ENCODE measurements at places on chromosomes 1 and 21.
A peak's percentile ranks its signal among the peaks of the same experiment; 100 is the strongest.

- DNase-seq: no peak
Measured at GRCh38 chr1:112457241-112457640, 51.5 kb upstream of the WNT2B start.

DNA sequence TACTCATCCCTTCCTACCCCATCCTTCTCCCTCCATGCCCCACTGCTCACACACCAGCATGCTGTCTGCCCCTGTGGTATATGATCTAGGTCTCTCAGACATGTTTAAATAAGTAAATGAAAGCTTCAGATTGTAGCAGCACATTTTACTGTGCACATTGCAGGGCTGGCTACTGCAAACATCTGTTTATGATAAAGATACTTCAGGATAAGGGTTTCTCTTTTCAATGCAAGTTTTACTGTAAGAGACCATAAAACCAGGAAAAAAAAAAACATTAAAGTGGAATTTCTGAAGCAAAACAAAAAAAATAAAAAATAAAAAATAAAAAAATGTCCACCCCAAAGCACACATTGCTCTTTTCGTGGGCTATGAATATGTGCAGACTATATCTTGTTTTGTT is 184.4 kb downstream of the USH2A start:
- DNase-seq: no peak

- peak; percentile 16 for DNase-seq
Measured at GRCh38 chr1:179228783-179229213, 679 bp downstream of the ABL2 start.

- DNase-seq: peak; percentile 20
Measured at GRCh38 chr21:37073417-37074196, 553 bp downstream of the TTC3 start.

DNA sequence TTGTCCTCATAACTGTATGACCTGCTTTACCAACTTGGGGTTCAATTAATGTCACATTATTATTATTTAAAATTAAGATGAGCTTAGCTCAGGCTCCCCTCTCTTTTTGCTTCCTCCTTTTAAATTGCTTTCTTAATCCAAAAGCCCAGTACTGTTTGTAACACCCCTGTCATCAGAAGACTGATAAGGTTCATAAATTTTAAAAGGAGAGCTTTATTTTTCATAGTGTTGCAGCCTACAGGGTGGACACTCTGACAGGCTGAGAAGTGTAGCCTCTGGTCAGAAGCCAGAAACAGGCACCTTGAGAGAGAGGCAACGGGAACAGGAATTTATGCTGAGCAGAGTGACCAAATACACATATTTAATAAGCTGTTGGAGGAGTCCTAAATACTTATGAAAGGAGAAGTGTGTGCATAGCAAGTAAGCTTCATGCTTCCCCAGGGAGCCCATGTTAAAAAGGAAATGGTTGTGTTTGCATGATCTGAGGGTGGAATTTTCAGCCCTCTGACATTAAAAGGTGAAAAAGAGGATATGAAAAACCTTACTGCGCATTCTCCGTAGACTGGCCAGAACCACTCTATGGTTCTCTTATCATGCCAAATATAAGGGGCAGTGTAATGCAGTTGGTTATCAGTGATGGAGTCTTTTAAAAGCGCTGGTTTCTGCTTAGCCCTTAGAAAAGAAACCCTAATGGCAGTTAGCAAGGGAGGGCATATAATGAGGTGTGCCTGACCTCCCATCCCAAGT is 30.5 kb upstream of the FGGY start:
- no peak for DNase-seq

DNA sequence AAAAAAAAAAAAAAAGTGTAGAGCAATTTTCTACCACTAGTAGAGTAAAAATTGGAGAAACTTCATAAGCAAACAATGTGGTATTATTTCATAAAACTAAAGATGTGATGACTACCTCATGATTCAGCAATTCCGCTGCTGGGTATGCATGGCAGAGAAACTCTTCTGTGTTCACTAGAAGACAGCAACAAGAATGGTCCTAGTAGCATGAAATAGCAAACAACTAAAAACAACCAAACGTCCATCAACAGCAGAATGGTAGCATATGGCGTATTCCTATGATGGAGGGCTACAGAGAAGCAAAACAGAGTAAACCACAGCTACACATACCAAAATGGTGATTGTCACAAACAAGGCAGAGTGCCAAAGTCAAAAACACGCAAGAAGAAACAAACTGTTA is 18.9 kb downstream of the HTR1D start:
- DNase-seq: no peak

- no peak for DNase-seq
Measured at GRCh38 chr1:15177710-15178166, 24.2 kb downstream of the TMEM51 start.

DNA sequence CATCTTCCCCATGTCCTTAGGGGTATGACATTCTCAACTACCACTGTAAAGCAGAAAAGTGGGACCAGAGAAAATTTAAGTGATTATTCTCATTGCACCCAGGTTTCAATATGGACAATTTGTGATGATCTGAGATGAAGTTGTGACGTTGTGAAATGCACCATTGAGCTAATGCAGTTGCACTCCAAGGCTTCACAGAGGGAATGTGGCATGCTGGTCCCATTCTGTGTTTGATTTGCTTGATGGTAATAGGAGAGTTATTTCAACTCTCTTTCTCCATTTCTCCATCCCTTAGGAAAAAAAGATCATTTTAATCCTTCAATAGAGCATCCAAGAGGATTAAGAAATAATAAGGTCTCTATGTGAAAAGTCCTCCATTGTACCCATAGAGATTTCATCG is 136.6 kb downstream of the SLC30A10 start:
- no peak for DNase-seq

DNA sequence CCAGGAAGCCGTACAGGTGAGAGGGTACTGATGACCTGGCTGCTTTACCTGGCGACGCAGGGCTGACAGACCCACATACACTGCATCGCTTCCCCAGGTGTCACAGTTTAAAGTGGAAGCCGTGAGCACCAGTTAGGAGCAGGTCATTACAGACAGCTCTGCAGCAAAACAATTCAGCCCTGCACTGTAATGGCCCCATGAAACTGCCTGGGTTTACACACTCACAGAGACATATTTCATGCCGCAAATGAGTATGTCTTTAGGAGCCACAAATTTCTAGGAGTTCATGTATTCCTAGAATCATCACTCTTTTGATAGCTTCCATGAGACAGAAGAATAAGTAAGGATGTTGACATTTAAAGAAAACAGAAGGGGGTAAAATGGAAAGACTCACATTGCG is 723.1 kb downstream of the MATN1 start:
- DNase-seq: no peak

DNA sequence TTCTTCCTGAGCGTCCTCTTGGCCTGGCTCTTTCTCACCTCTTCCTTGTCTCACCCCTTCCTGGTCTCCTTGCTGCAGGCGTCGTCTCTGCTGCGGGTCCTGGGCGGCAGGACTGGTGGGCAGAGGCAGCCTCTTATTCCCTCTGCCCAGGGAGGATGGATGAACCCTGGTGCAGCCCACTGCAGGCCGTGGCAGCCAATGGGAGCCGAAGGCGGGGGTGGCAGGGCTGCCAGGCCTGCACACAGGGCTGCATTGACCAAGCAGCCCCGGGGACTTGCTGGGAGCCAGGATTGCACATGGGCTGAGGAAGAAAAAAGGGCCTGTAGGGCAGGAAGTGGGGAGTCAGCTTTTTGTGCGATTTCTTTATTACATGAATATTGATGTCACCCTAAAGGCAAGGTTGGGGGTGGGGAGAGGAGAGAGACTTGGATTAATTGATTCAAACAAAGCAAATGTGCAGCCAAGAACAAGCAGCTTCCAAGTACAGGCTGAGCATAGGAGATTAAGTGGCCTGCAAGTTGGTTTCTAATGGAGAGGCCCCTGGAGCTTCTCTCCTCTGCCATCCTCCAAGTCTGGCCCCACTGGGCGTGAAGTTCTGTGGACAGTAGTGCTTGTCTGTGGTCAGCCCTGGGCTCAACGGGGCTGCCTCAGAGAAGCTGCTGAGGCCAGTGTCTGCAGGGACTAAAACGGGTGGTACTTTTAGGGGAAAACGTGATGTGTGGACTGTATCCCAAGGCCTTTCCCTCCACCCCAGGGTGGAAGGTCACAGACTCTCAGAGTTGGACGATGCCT is at the start of gene S100B:
TSS of gene S100B (minus strand) at position 108 of the 792 bp plus-strand sequence. CDS start 2,667 bp downstream, outside the sequence.
- DNase-seq: no peak

DNA sequence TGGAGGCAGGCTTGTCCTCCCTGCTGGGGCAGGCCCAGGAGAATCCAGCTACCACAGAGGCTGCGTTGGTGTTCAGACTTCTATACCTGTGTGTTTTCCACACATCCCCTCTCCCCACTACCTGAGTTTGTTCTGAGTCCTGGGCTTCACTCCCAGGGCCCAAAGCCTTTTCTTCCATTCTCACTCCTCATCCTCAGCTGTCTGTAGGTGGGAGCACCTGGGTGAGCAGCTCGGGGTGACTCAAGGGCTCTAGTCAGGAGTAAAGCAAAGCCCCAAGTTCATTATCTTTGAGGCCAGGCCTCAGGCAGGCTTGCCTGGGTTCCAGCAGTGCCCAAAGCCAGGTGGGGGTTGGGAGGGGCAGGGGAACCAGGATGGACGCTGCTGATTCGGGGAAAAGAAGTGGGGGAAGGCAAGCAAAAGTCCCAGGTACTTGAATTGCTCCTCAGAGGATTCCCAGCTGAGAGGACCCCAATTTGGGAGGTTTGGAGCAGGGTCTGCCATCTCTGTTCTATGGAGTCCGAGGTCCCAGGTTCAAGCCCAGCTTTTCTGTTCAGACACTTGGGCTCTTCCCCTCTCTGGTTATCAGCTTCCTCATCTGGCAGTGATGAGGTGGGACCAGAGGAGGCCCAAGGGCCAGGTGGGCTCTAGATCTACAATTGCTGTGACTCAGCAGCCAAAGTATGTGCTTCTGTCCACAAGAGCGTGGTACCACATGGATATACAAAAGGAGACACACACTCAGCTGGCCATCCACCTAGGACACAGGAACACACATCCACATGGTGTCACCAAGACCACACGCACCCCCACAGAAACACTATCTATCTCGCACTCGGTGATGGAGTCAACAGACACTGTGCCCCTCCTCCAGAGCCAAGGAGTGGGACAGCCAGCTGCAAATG is 5.8 kb upstream of the PTPN7 start:
- no peak for DNase-seq

DNA sequence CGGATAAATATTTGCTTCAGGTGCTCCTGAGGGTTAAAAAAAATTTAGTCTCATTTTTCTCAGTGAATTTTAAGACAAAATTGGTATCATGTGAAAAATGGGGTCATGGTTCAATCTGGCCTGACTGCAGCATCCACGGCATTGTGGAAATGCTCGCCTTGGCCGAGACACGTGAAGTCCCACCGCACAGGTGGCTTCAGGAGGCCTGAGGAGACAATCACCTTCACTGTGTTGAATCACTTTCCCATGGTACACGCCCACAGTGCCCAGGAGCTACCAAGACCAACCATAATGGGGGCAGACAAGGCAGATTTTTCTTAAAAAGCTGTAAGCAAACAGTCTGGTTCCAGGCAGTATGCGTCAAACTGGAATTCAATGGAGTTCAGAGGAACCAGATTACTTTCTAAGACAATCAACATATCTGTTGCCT is 11.0 kb upstream of the CPLANE2 start:
- DNase-seq: no peak

DNA sequence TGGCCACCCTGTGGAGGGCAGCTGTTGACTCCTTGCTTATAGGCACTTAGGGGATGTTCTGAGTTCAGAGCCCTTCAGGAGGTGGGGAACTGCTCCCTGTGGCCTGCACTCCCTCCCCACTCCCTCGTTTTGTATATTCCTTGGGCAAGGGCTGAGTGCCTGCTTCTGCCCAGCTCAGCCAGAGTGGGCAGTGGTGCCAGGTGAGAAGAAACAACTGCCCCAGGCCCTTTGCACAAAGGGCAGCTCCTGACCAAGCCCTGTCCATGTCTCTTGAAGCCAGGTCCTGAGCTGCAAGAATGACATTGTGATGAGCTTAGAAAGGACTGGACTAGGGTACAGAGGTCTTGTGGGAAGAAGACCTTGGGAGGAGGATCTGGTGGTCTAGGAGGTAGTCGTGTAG is 2.2 kb downstream of the AGTRAP start:
- no peak for DNase-seq

DNA sequence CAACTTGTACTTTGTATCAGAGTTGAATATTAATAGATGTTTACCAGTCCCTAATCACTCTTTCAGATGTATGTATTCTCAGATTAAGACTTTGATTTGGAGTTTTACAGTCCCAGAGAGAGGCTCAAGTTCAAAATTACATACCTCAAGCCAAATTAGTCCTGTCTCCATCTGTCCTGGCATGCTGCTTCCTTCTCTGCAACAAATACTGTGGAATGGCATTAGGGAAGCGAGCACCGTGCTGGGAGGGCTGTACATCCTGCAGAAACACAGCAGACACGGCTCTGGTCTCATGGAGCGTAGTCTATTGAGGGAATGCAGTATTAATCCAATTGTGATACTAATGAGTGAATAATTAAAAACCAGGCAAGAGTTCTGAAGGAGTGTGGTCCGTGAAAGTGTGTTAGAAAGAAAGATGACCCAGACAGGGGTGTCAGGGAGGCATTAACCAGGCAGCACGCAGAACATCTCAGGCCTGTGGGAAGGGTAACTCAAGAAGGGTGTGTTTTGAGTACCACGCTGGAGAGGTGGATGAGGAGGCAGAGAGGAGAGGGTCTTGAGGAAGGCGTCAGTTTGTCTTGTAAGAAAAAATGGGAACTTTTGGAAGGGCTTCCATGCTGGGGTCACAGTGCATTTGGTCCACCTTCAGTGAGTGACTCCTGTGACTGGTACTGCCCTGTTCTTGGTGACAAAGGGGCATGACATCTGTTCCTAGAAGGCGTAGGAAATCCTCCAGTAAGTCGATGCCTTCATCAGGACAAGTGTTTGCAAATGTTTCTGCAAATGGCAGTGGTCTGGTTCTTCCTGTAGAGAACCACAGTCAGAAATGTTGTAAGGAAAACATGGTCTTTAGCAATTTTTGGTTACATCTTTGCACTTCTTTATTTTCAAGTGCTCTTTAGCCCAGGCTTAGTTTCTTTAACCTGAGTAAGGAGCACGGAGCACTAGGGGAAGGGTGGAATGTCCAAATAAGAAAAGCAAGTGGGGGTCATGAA is 1.6 kb downstream of the RAB4A start:
- no peak for DNase-seq

- no peak for DNase-seq
Measured at GRCh38 chr1:16126743-16127515, 28.9 kb downstream of the EPHA2 start.

DNA sequence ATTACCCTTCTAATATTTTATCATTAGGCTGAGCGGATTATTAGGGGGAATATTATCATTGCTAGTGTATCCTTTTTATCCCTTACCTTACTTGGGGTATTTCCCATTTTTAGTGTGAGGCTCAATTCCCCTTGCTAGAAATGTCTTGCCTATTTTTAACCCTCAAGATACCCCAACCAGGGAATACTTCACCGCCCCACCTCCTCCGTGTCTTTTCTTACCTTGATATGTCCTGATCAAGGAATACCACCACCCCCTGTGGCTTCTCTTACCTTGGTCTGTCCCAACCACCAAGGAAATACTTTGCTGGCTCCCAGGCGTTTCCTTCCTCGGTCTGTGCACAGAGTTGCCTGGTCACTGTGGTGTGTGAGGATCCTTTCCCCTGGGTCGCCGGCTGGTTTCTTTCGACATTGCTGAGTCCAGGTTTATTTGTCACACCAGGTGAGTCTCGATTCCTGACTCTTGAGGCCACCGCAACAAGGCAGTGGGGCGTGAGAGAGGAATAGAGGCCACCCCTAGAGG is 57.8 kb downstream of the SERINC2 start:
- DNase-seq: no peak

- peak; percentile 51 for DNase-seq
Measured at GRCh38 chr1:93042187-93043056, 36.7 kb upstream of the MTF2 start.
